GOT3 (cell line): ENCODE measurements at places on chromosomes 13 and 19.

DNA sequence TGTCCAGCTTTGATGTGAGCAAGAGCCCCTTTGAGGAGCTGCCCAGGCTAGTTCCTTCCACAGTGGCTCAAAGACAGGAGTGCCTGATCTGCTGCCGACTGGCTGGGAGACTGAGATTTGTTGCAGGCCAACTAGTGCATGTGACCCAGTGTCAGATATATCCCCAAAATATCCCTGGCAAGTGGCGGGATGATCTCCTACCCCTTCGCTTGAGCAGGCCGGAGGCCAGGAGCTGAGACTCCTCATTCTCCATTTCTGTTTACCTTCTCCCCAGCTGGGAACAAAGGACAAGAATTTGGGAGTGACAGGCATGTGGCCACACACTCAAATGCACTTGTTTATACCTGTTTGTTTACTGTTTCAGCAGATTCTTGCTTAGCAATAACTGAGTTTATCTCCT is 37.1 kb upstream of the XPO4 start:
- DNase-seq: no peak

DNA sequence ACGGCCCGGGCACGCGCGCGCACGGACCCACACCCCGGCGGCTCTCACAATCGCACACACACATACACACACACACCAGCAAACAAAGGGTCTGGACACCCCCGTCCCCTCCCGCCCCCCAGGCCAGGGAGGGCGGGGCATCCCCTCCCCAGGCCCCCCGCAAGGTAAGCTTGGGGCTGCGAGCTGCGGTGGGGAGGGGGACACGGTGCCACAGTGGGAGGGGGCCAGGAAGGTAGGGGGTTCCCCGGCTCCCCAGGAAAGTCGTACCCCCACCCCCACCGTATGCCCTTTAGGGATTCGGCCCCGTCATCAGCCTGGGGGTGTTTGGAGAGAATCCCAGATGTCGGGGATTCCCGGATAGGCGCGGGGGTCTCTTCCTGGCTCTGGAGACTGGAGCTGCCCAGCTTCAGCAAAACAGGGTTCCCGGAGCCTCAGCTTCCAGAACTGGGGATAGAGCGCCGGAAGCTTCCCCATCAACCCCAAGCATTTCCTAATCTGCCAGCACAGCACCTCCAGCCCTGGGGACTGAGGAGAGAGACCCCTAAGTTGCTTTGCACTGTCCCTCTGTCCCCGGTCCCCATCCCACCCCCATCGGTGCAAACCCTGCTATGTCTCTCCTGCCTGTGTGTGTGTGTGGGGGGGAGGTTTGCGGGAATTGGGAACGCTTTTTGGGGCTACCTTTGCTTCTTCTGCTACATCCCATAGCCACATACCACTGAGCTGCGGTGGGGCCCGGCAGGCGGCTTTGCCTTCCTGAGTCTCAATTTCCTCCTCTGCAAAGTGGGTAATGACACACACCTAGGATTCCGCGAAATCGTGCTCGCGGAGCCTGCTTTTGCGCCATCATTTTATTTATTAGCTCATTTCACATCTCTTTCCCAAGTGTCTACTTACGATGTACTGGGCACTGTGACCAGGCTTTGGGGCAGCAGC is 1.8 kb upstream of the CDC37 start:
- no peak for DNase-seq

DNA sequence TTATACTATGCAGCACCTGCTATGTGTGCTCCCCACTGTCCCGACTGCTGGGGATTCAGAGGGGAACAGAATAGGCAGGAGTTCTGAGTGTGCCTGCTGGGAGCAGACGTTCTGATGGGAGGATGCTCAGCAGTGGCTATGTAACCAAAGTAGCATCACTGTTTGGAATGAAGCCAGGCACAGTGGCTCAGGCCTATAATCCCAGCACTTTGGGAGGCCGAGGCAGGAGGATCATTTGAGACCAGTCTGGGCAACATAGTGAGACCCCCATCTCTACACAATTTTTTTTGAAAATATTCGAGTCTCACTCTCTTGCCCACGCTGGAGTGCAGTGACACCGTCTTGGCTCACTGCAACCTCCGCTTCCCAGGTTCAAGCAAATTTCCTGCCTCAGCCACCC is 6.0 kb downstream of the ATG4D start:
- DNase-seq: no peak

- no peak for DNase-seq
Measured at GRCh38 chr19:48750771-48751504, 1.5 kb downstream of the FUT1 start.

DNA sequence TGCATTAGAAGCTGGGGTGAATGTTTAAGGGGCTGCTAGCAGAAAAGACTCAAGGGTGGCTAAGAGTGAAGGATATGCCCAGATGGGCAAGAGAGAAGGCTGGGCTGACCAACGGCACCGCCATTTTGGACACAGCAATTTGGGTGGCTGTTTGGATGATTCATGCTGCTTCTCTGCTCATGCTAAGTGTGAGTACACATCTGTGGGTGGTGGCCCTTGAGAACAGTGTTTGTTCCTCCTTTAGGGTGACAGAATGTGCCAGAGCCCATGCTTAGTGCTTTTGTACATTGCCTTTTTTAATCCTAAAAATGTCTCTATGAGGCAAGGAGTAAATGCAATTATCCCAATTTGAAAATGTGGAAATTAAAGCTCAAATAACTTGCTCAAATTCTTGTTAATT is 9.8 kb downstream of the CBY2 start:
- DNase-seq: no peak

DNA sequence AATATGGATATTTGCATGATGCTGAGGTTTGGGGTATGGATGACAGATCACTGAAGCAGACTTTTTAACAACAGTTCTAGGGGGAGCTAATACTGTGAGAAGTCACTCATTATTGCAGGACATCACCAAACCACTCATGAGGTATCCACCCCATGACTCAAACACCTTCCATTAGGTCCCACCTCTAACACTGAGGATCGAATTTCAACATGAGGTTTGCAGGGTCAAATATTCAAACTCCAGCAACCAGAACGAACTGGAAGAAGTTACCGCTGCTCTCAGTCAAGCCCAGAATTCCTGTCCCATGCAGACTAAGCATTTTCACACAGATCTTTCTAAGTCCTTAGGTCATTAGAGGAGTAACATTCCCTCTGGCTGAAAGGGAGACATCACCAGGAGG is 758.9 kb downstream of the UQCRFS1 start:
- no peak for DNase-seq

DNA sequence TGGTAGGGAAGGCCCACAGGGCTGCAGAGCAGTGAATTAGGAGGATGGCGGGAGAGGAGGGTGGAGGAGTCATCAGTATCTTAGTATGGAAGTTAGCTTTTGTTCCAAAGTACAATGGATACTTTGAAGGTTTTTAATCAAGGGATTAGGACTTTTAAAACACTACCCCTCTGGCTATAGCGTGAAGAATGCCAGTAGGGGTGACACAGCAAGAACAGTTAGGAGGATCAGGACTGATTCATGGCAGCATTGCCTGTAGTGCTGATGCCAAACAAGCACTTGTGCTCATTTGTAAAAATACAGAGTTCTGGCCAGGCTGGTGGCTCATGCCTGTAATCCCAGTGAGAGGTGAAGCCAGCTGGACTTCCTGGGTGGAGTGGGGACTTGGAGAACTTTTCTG is 46.2 kb downstream of the SKA3 start:
- DNase-seq: no peak

- no peak for DNase-seq
Measured at GRCh38 chr13:112057736-112058518, 9.0 kb upstream of the SOX1 start.

DNA sequence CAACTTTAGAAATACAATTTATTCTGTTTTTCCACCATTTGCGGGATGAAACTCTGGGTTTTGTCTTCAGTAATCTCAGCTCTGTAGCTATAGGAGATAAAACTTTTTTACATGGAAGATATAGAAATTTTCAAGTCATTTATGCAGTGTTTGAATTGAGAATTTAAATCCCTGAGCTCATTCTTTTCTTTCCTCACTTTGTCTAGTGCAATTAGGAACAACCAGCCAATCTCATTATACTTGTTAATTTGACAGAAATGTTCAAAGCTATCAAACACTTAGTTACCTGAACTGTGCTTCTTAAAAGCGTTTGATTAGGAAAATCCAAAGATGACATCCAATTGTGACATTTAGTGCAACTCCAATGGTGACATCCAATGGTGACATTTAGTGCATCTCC is 1014.3 kb downstream of the SLITRK5 start:
- no peak for DNase-seq

- DNase-seq: no peak
Measured at GRCh38 chr19:17234911-17235299, 8.9 kb downstream of the OCEL1 start.

GRCh38 chr13:59997976-59998375 is 165.8 kb downstream of the DIAPH3 start:
- no peak for DNase-seq
